ENCODE measurements at places on chromosomes 7 and 10. TPM values are rescaled to one million over a fixed set of nuclear protein-coding genes. Genes with fewer than 3 reads are reported as not detected.

- peak; percentile 65 for DNase-seq
Measured at GRCh38 chr7:142583446-142583845, 165.8 kb upstream of the PRSS1 start.

- DNase-seq: no peak
Measured at GRCh38 chr7:23721456-23721855, 11.4 kb downstream of the STK31 start.

- DNase-seq: no peak
Measured at GRCh38 chr7:81515009-81515408, 254.8 kb downstream of the HGF start.

- DNase-seq: no peak
Measured at GRCh38 chr10:80517416-80518142, 20.1 kb upstream of the SH2D4B start.

- no peak for DNase-seq
Measured at GRCh38 chr10:121956111-121957061, 18.6 kb downstream of the NSMCE4A start.

GRCh38 chr10:24720096-24720495 lies 3.6 kb downstream of the ARHGAP21 start:
- DNase-seq: no peak

GRCh38 chr10:22740180-22740579 lies 25.8 kb upstream of the PIP4K2A start:
- DNase-seq: no peak

DNA sequence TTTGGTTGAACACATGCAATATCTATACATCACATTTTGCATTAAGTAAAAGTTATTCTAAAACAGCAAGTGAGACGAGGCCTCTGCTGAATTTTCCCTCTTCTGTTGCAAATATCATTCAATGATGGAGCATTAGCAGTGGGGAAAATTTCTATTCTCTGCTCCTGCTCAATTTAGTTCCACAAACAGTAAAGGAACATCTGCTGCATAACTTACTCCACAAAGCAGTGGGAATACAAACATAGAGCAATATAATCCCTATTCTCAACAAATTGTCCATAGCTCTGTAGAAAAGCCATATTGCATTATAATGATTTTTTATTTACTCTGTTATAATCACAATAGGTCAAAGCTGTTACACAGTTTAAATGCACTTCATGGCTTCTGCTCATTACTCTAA lies 5.9 kb downstream of the AGR3 start:
- no peak for DNase-seq

DNA sequence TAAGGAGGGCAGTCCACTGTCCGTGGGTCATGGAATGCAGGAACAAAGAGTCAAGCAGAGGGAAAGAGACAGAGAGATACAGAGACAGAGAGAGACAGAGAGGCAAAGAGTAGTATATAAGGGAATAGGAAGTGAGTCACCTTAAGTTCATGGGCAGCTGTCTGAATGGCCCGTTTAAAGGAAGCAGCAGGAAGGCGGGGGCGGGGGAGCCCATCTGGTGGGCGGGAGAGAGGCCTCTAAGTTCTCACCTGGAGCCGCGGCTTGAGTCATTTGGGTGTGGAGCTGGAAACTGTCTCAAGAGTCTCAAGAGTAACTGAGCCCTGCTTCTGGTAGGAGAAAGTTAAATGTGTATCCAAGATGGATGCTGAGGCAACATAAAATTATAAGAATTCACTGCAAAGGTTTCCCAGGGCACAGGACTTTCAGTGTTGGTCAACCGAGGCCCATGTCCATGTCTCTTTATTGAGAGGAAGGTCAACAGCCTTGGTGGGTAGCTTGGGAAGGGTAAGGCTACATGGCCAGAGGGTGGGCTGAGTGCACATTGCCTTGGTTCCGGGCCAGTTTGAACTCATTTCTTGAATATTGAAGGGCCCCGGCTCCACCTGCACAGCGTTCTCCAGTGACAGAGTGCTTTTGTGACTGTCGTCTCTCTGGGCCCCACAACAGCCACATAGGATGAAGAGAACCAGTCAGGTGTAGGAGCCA lies 85.5 kb upstream of the CACUL1 start:
- no peak for DNase-seq

GRCh38 chr7:28573059-28573553 lies 160.8 kb downstream of the CREB5 start:
- DNase-seq: no peak

GRCh38 chr7:136002802-136003201 lies 25.6 kb upstream of the MTPN start:
- no peak for DNase-seq

DNA sequence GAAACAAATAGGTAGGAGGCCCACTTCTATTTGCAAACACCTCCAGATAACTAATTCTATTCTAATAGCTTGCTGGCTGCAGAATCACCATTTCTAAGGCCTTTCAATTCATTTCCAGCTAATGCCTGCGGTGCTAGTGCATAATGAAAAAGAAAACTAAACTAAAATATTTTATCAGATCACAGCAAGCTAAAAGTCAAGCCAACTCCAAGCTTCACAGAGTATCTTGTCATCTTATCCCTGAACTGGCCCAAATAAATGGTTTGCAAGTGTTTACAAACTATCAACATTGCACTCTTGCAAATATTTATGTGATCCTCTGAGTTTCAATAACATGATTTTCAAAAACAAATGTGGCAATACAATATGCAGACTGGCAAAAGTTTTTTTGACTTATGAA lies 166.0 kb downstream of the IPMK start:
- DNase-seq: no peak

DNA sequence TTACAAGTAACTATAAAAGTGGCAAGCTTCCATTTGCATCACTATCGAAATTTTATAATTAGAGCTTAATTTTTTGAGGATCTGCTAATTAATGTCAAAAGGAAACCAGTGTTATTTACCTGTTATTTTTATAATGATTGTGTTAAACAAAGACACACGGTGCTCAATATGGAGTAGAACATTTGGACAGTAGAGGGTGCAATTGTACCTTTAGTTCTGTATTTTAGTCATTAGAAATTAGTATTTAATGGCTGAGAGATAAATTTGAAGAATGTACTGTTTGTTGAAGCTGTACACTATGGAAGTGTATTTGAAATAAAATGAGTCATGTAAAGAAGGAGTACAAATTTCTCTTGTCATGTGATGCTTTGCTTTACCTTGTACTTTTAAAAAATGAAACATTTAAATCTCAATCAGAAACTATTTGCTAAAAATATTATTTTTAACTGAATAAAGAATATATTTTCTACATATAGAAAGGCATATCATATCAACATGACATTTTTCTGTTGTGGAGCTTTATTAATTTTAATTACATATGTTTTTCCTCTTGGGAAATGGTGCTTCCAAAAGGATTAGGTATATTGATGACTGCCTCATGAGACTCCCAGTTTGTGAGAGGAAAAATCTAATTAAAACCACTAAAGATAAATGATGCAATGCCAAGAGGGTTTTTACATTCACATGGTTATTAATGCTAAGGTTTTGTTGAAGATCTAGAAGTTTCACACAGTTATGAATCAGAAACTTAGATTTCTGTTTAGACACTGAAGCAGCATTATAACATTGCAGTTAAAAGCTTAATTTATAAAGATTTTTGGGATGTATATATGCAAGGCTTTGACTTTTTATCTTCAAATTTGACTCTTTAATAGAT lies 10.4 kb upstream of the PRKG1 start:
- no peak for DNase-seq

DNA sequence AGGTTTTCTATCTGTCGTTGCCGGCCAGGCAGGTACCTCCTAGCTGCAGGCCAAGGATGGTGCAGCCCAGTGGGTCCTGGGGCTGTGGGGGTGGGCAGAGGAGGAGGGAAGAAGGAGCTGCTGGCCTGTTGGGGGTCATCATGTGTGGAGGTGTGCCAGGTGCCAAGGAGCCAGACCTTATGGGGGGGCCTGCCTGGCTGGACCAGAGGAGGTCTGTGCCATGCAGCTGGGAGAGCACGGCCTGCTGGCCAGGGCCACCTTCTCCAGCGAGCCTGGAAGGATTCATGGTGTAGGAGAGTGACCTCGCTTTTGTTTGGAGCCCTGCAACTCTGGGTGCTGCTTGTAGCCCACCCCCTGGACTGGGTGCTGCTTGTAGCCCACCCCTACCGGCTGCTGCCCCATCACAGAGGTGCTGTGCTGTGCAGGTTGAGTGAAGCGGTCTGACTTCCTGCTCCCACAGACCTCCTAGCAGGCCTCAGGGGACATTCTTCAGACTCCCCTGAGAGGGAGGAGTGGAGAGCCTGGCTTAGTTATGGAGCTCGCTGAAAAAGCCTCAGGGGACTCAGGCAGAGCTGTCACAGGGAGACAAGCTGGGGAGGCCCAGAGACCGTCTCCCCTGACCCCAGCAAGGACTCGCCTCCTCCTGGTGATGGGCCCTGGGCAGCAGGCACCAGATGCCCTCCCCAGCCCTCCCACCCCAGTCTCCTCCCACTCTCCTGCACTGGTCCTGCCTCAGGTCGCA lies 67.7 kb upstream of the AQP1 start:
- DNase-seq: no peak

DNA sequence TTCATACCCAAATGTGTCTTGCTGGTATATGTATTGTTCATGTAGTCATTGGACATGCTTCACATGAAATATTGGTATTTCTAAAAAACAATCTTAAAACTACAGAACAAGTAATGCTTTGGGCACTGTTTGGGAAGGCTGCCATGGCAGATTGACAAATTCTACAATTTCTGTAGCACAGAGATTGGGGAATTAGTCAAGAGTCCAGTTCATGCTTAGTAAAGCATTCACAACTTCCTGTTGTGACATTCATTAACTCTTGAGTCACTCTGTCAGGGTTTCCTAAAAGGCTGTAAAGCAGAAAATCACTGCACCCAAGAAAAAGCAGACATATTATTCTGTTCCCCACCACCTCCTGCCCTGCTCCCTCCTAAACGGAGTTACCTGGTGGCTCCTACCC lies 398.9 kb downstream of the PHTF2 start:
- no peak for DNase-seq

GRCh38 chr10:10798102-10798863 lies 219.4 kb upstream of the CELF2 start:
- no peak for DNase-seq

DNA sequence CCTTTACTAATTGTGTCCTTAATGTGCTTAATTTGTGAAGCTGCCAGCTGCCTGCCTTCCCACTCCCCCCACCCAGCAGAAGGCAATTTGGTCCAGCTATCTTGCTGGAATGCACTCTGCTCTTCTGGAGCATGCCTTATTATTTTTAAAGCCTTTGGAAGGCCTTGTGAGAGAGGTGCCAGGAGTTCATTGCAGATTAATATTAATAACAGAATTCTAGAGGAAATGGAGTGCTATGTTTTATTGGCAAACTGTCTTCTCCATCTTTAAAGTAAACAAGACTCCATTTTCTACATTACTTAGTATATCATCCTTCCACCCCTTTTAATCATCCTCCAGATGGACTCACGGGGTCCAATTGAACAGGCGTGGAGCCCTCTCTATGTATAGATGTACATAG lies 50.8 kb upstream of the ZNF32 start:
- no peak for DNase-seq

GRCh38 chr7:96118449-96119001 lies 203.4 kb downstream of the SLC25A13 start:
- DNase-seq: no peak

- no peak for DNase-seq
Measured at GRCh38 chr7:81949306-81949705, 179.5 kb upstream of the HGF start.

DNA sequence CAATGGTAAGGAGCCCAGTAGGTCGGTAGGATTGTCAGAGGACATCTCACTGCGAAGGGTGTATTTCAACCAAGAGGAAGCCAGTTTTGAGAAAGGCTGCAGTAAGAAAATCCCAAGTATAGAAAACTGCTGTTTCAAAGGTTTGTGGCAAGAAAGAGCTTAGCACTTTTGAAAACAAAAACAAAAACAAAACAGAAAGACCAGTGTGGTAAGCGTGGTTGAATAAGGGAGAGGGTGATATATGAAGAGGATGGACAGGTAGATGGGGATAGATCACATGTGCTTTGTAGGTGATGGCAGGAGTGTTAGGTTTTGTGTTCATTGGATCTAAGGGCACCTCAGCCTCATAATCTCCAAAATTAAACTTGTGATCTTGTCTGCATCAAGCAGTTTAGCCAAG lies 141.6 kb upstream of the WNT16 start:
- DNase-seq: no peak

GRCh38 chr10:53606981-53607380 lies 834.4 kb upstream of the MBL2 start:
- DNase-seq: no peak

- DNase-seq: no peak
Measured at GRCh38 chr10:121527690-121528089, 70.6 kb downstream of the FGFR2 start.

- DNase-seq: peak; percentile 21
Measured at GRCh38 chr10:87546971-87547413, 42.3 kb downstream of the MINPP1 start.

- DNase-seq: peak; percentile 13
Measured at GRCh38 chr7:1459920-1460820, 900 bp upstream of the MICALL2 start.

- no peak for DNase-seq
Measured at GRCh38 chr7:128755819-128756476, 16.8 kb downstream of the CALU start.

DNA sequence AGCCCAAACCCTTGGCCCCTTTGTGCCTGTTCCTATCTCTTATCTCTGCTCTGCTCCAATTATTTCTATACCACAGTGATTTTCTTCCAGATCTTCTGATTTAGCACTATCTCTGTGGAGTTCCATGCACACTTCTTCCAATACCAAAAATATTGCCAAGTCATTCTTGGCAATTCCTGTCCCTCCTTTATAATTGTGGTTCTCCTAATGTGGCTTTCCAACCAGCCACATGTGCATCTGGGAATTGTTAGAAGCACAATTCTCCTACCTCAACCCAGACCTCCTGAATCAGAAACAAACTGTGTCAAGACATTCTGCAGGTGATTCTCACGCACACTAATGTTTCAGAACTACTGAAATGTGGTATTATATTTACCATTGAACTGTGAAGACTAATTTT lies 447.8 kb upstream of the IGFBP3 start:
- DNase-seq: no peak

The AHR gene
- polyA plus RNA-seq: 54.1 TPM

The BMPER gene
- polyA plus RNA-seq: not detected

The NEUROG3 gene
- not detected for polyA plus RNA-seq

The ZNF92 gene
- polyA plus RNA-seq: 0.45 TPM

The OR2A1 gene
- polyA plus RNA-seq: not detected

The GPC2 gene
- not detected for polyA plus RNA-seq

The OGDHL gene
- not detected for polyA plus RNA-seq

The CPN1 gene
- not detected for polyA plus RNA-seq

The KCNMA1 gene
- polyA plus RNA-seq: not detected

The JCAD gene
- polyA plus RNA-seq: not detected

The NUTM2D gene
- polyA plus RNA-seq: 3.2 TPM

The ADCY1 gene
- polyA plus RNA-seq: not detected

The IFIT1 gene
- 17.1 TPM for polyA plus RNA-seq

The PTPN20 gene
- polyA plus RNA-seq: 0.04 TPM

The CALML3 gene
- polyA plus RNA-seq: not detected

The AMZ1 gene
- polyA plus RNA-seq: 0.14 TPM

The STAG3 gene
- polyA plus RNA-seq: not detected

All from CD14-positive monocyte (primary cell).